ENCODE measurements at places on chromosomes 11 and 22. TPM values are rescaled to one million over a fixed set of nuclear protein-coding genes. Genes with fewer than 3 reads are reported as not detected.

GRCh38 chr11:86116386-86116726 lies 47.5 kb upstream of the PICALM start:
- DNase-seq, result no peak
- H3K4me1 ChIP-seq, result no peaks in the 10 kb centered on the region
- H3K27me3 ChIP-seq, result no peaks in the 10 kb centered on the region
- no peaks in the 10 kb centered on the region for H3K36me3 ChIP-seq

DNA sequence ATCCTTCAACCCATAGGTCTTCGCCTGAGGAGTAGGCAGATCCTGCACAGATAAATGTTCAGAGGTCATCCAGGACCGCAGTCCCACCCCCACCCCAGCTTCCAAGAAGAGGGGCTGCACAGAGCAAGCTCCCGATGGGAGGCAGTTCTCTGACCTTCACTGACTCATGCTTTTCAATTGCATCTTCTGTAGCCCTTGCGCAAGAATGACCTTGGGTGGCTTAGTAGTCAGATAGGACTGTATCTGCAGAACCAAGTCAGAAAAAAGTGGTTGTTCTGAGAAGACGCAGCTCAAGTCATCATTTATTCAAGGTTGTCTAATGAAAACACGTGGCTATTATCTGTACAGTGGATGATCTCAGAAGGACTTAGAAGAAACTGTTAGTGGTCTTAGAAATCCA lies 16.4 kb upstream of the GRAMD1B start:
- no peak overlapping the region for H3K27ac ChIP-seq
- H3K36me3 ChIP-seq, result no peaks in the 10 kb centered on the region
- no peak for DNase-seq
- H3K27me3 ChIP-seq, result no peaks in the 10 kb centered on the region

The RASGRP2 gene
- total RNA-seq, result 10.9 TPM

- no peak for DNase-seq
- H3K4me1 ChIP-seq, result no peaks in the 10 kb centered on the region
- H3K27ac ChIP-seq, result no peak overlapping the region
- H3K27me3 ChIP-seq, result no peaks in the 10 kb centered on the region
These were observed 217.0 kb upstream of the PGR start for GRCh38 chr11:101346591-101346990.

The PRDM10 gene
- 9.4 TPM for total RNA-seq

The SCN4B gene
- total RNA-seq, result 3.5 TPM

GRCh38 chr11:132520199-132520598 lies 1012.1 kb downstream of the OPCML start:
- H3K27ac ChIP-seq, result no peak overlapping the region
- no peaks in the 10 kb centered on the region for H3K4me1 ChIP-seq
- H3K27me3 ChIP-seq, result no peaks in the 10 kb centered on the region
- no peaks in the 10 kb centered on the region for H3K36me3 ChIP-seq
- DNase-seq, result no peak

The TRPM5 gene
- total RNA-seq, result not detected

The VPREB3 gene
- total RNA-seq, result not detected

The RGL4 gene
- total RNA-seq, result not detected

The TUBA8 gene
- 114 TPM for total RNA-seq

GRCh38 chr22:22703715-22704114 lies 59.3 kb downstream of the GGTLC2 start:
- H3K27me3 ChIP-seq, result no peaks in the 10 kb centered on the region
- H3K36me3 ChIP-seq, result no peaks in the 10 kb centered on the region
- no peak for DNase-seq
- H3K4me1 ChIP-seq, result no peaks in the 10 kb centered on the region
- no peak overlapping the region for H3K4me3 ChIP-seq
- no peak overlapping the region for H3K27ac ChIP-seq

DNA sequence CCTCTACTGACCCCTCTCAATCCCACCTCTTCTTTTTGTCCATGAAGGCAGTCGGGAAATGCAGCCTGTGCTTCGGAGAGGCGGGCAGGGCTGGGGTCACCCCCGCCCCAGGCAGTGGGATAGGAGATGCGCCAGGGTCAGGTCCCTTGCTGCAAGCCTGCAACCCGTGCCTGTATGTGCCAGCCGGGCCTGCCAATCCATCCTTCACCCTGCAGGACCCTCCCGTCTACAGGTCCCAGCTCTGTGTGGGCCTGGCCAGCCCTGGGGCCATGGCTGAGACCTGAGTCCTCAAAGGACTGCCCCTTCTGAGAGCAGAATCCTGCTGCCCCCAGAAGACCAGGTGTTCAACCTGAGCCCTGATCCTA lies 10.9 kb downstream of the ASCL2 start:
- peaks cover 3% of the 10 kb centered on the region for H3K27me3 ChIP-seq
- no peak overlapping the region for H3K27ac ChIP-seq
- H3K4me1 ChIP-seq, result no peaks in the 10 kb centered on the region
- H3K36me3 ChIP-seq, result no peaks in the 10 kb centered on the region
- H3K4me3 ChIP-seq, result no peak overlapping the region

The SYT7 gene
- total RNA-seq, result 1.8 TPM

DNA sequence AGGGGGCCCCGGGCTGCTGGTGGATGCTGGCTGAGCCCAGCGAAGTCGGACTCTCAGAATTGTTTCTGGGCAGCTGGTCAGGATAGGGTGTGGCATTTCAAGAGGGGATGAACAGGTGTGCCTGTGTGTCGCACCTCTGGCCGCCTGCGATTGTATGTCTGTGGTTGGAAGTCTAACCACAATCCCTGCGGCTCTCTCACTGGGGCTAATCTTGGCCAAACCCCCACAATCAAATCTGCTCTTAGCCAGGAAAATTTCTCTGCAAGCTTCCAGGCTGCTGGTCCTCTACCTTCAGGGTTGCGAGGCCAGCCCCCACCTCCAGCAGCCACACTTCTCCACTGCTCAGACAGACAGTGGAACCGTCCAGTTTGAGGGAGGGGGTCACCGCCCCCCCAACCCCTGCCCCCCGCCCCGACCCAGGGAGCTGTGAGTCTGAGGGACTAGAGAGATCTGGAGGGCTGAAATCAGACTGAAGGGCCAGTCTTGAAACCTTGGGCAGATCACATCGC lies 953 bp downstream of the ATG16L2 start:
- no peak for DNase-seq
- no peaks in the 10 kb centered on the region for H3K36me3 ChIP-seq
- peak overlapping the region; percentile 96 for H3K4me3 ChIP-seq
- peak overlapping the region; percentile 100 for H3K27ac ChIP-seq
- peaks cover 26% of the 10 kb centered on the region for H3K4me1 ChIP-seq

DNA sequence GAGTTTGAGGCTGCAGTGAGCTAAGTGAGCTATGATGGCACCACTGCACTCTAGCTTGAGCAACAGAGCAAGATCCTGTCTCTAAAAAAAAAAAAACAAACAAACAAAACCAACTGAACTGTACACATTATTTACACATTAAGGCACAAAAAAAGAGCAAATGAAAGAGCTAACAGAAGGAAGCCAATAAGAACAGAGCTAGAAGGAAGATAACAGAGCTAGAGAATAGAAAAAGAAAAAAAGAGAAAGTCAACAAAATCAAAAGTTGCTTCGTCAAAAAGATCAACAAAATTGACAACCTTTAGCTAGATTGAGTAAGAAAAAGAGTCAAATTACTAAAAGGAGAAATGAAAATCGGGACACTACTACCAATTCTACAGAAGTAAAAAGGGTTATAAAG lies 25.0 kb downstream of the GUCD1 start:
- H3K4me1 ChIP-seq, result peaks cover 7% of the 10 kb centered on the region
- DNase-seq, result no peak
- H3K27ac ChIP-seq, result no peak overlapping the region
- no peaks in the 10 kb centered on the region for H3K27me3 ChIP-seq
- H3K36me3 ChIP-seq, result no peaks in the 10 kb centered on the region

The ST14 gene
- 1.1 TPM for total RNA-seq

DNA sequence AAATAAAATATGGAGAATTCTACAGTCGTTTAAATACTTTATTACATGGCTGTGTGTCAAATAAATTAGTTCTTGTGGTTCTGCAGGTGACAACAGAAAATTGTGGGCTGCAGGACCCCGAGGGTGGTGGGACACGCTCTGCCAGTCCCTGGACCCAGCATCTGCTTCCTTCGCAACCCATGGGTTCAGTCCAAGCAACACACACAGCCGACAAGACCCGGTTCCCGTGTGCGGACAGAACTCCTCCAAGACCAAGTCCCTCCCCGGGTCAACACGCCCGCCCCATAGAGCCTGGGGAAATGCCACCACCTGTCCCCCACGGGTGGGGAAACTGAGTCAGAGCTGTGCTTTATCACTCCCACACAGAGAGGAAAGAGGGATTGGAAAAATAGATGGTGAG lies 238.9 kb downstream of the BRD1 start:
- no peak for DNase-seq
- no peaks in the 10 kb centered on the region for H3K27me3 ChIP-seq
- no peak overlapping the region for H3K27ac ChIP-seq
- no peaks in the 10 kb centered on the region for H3K36me3 ChIP-seq

DNA sequence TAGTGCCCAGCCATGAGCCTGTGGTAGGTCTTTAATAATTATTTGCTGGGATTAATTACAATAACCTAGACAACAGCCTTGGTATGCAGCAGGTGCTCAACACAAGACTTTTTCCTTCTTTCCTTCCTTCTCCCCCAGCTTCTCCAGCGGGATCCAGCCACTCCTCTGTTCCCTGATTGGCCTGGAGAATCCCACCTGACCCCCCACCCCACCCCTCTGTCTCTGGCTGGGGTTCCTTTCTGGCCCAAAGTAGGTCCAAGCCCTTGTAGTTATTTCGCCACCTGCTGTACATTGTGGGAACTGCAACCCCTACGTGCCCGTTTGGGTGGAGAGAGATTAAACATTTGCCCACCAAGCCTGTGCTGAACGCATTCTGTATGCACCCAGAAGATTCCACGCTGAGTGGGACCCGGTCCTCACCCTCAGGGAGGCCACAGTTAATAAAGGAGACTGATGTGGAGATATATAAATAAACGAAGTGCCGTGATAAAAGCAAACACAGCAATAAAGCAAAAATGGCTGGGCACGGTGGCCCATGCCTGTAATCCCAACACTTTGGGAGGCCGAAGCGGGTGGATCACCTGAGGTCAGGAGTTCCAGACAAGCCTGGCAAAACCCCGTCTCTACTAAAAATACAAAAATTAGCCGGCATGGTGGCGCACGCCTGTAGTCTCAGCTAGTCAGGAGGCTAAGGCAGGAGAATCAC lies 32.1 kb upstream of the DGKZ start:
- H3K36me3 ChIP-seq, result no peaks in the 10 kb centered on the region
- no peaks in the 10 kb centered on the region for H3K27me3 ChIP-seq
- no peak overlapping the region for H3K27ac ChIP-seq
- DNase-seq, result no peak
- no peak overlapping the region for H3K4me3 ChIP-seq
- peaks cover 5% of the 10 kb centered on the region for H3K4me1 ChIP-seq

GRCh38 chr22:39771486-39771885 lies 122.1 kb downstream of the ENTHD1 start:
- DNase-seq, result no peak
- no peak overlapping the region for H3K4me3 ChIP-seq
- peaks cover 13% of the 10 kb centered on the region for H3K27me3 ChIP-seq
- no peaks in the 10 kb centered on the region for H3K4me1 ChIP-seq
- no peak overlapping the region for H3K27ac ChIP-seq

The CCND1 gene
- 1.3 TPM for total RNA-seq

GRCh38 chr11:86234831-86235461 lies 9.6 kb upstream of the EED start:
- no peaks in the 10 kb centered on the region for H3K4me1 ChIP-seq
- H3K36me3 ChIP-seq, result no peaks in the 10 kb centered on the region
- no peak overlapping the region for H3K4me3 ChIP-seq
- H3K27ac ChIP-seq, result no peak overlapping the region
- no peaks in the 10 kb centered on the region for H3K27me3 ChIP-seq
- DNase-seq, result no peak

DNA sequence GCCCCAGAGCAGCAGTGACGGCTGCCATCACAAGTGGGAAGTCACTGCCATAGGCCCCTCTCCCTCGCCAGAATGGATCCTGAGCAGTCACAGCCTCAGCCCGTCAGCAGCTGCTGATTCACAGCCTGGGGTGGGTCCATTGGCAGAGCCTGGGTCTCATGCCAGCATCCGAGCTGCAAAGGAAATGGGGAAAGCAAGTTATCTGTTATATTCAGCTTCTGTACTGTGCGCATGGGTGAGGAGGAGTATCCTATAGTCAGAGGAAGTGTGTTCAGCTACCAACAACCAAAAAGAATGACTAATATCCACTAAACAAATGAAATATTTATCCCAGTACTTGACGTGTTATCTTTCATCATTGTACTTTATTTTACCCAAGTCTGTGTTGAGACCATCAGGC lies 119.7 kb downstream of the RCN1 start:
- H3K27ac ChIP-seq, result no peak overlapping the region
- no peak overlapping the region for H3K4me3 ChIP-seq
- no peak for DNase-seq
- H3K36me3 ChIP-seq, result no peaks in the 10 kb centered on the region
- no peaks in the 10 kb centered on the region for H3K27me3 ChIP-seq

DNA sequence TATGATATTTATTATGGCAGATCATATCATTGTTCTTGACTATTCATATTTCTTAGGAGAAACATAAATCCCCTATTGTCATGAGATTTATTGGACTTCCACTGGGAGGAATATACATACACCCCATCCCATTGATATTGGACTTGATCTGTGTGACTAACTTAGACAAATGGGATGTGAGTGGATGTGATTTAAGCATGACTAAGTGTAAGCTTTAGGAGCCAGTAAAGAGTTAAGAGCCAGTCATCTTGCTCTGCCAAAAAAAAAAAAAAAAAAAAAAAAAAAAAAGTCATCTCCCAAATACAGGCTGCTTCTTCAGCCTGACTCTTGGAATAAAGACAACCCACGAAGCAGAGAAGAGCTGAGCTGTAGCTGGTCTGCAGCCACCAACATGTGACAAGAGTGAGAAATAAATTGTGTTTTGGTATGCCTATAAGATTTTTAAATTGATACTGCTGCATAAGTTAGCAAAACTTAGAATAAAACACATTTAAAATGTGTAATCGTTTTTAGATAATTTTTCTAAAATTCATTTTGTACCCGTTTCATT lies 595.0 kb upstream of the LRRC4C start:
- no peaks in the 10 kb centered on the region for H3K4me1 ChIP-seq
- no peak for DNase-seq
- H3K27ac ChIP-seq, result no peak overlapping the region

GRCh38 chr11:3723014-3723708 lies 52.0 kb upstream of the CHRNA10 start:
- no peaks in the 10 kb centered on the region for H3K4me1 ChIP-seq
- no peak overlapping the region for H3K4me3 ChIP-seq
- DNase-seq, result no peak
- H3K36me3 ChIP-seq, result peaks cover 97% of the 10 kb centered on the region

- H3K36me3 ChIP-seq, result no peaks in the 10 kb centered on the region
- H3K4me3 ChIP-seq, result no peak overlapping the region
- H3K27ac ChIP-seq, result peak overlapping the region; percentile 98
- H3K27me3 ChIP-seq, result no peaks in the 10 kb centered on the region
- peaks cover 82% of the 10 kb centered on the region for H3K4me1 ChIP-seq
- DNase-seq, result peak; percentile 95
These were observed 44.5 kb downstream of the MED15 start for GRCh38 chr22:20551805-20552442.

The UPK3A gene
- 6.4 TPM for total RNA-seq

GRCh38 chr11:11171854-11172253 lies 181.2 kb downstream of the CSNK2A3 start:
- no peaks in the 10 kb centered on the region for H3K36me3 ChIP-seq
- no peaks in the 10 kb centered on the region for H3K27me3 ChIP-seq
- no peak for DNase-seq
- peaks cover 16% of the 10 kb centered on the region for H3K4me1 ChIP-seq
- peak overlapping the region; percentile 68 for H3K27ac ChIP-seq

The HBG2 gene
- total RNA-seq, result not detected

GRCh38 chr11:36358436-36358835 lies 62.3 kb downstream of the PRR5L start:
- no peak overlapping the region for H3K4me3 ChIP-seq
- DNase-seq, result no peak
- no peaks in the 10 kb centered on the region for H3K4me1 ChIP-seq
- no peaks in the 10 kb centered on the region for H3K36me3 ChIP-seq
- H3K27ac ChIP-seq, result no peak overlapping the region
- no peaks in the 10 kb centered on the region for H3K27me3 ChIP-seq

The RCOR2 gene
- 1.5 TPM for total RNA-seq

Data from gastrocnemius medialis (tissue), 4 donors.